ENCODE measurements at places on chromosomes 6 and 20. TPM values are rescaled to one million over a fixed set of nuclear protein-coding genes. Genes with fewer than 3 reads are reported as not detected.
A peak's percentile ranks its signal among the peaks of the same experiment; 100 is the strongest.

Gene CST5
- total RNA-seq = not detected

Gene DEFB116
- total RNA-seq = not detected

Gene SLC2A10
- total RNA-seq = 20.6 TPM

Gene TMEM170B
- total RNA-seq = 8.5 TPM

Gene HUS1B
- total RNA-seq = not detected

Gene FNDC1
- total RNA-seq = 0.28 TPM

Gene OXT
- total RNA-seq = not detected

Gene GDAP1L1
- not detected for total RNA-seq

Gene DDX43
- total RNA-seq = 10.7 TPM

Gene GGTLC1
- total RNA-seq = not detected

Gene GTSF1L
- not detected for total RNA-seq

Gene ZSCAN12
- 4.4 TPM for total RNA-seq

DNA sequence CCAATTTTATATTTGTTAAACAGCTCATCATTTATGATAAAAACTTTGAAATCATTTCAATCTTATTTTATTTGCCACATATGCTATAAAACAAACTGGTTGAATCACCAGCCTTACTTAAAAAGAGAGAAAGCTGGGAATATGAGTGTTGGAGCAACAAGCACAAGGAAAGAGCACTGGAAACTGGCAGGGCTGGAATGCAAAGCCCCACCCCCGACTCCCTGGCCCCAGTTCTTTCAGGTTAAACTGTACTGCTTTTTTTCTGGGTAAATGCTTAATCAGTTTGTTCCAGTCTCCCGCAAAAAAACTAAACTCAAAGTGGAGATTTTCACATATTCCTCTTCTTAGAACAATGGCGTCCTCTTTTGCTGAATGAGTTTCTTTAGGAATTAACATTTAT lies 433.8 kb upstream of the NOX3 start:
- DNase-seq = no peak

DNA sequence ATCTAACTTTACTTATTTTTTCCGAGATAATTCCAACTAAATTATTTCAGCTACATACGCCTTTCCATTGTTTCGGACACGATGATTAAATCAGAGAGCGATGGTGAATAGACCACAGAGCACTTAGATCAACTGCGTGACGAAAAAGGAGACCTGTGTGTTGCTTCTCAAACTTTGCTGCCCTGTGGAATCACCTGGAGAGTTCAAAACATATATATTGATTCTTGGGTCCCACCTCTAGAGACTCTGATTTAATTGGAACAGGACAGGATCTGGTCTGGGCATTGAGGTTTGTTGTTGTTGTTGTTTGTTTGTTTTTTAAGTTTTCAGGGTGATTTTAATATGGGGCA lies 401 bp upstream of the TNFRSF21 start:
- no peak for DNase-seq

DNA sequence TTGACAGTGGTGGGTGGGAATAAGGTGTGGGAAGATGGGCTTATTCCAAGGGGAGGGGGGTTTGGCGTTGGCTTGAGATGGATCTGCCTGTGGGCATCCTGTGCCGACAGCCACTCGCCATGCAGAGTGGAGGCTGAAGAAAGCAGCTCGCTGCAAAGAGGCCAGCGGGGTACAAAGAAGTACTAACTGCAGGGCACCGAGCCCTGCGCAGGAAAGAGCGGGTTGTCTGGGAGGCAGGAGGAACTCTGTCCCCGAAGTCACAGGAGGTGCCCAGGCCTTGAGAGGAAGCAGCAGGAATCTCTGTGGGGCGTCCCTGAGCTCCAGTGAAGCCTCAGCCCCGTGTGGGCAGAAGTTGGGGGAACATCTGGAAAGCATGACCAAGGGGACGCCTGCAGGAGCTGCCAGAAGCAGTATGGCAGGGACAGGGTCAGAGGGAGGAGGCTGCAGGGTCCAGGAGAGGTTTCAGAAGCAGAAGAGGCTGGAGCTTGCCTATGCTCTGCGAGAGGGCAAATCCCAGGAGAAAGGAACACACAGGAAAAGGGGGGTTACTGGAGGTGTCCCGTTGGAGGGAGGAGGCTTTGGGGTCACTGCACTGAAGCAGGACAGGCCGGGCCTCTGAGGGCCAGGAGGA lies 77.2 kb downstream of the THBS2 start:
- DNase-seq = no peak

DNA sequence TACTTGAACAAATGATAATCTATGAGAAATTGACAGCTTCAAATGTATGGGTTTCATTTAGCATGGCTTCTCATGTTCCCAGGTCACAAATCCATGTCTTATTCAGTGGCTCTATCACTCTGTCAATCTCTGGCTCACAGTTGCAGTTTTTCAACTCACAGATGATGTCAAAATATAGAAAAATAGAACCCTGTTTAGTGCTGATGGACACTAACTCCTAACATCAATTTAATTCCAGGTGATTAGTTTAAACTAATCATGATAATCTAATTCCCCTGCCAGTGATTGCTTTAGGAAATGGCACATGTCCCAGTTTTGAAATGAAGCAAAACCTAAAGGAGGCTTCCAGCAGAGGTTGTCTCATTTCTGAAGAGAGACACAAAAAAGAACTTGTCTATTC lies 13.0 kb downstream of the KHDC1 start:
- DNase-seq = no peak

DNA sequence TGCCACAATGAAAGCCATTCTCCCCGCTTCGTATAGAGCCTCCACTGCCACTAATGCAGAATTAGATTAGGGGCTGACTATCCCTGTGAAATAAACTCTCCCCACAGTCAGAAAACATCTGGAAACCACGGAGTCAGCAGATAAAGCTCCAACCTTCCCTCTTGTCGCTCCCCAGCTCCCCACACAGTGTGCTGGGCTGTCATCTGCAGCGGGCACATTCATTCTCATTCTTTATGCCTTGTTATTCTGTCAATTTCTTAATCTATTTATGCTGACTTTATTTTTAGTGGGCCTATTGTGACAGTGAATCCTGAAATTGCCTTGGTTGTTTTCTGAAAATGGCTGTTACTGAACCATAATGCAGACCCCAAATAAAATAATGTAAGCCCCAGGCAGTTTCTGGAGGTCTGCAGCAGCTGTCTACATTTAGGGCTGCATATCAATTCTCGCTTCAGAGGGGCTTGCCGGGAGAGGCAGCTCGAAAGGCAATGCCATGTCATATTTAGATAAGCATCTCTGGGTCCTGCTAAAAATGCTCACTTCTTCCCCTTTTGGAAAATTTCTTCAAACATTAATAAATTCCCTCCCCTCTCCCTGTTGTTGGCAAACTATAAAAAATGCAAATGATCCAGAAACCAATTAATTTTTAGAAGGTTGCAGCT lies 71.6 kb downstream of the TMEM242 start:
- DNase-seq = no peak

DNA sequence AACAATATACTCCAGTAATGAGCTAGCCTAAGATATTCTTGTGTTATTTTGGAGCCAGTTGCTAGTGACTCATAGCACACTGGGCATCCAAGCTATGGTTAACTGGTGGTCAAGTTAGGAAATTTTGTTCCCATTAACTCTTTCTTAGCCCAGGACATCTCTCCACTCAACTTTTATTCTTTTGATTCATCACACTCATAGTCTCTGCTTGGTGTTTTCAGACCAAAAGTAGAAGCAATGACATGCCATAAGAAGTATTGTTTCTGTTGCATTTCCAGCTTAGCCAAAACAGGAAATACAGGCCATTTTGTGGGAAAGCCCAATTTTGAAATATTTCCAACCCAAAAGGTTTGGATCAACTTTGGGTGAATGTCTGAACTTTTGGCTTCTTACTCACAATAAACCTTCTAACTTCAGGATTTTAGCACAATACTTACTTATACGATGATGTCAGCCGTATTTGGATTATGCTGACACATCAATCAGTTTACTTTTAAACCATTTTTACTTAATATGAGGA lies 31.6 kb upstream of the CCN2 start:
- no peak for DNase-seq

- DNase-seq = no peak
These were observed 514.5 kb upstream of the GJE1 start for GRCh38 chr6:141618180-141618581.

- DNase-seq = no peak
These were observed 391.2 kb downstream of the ADGRB3 start for GRCh38 chr6:69026243-69026642.

DNA sequence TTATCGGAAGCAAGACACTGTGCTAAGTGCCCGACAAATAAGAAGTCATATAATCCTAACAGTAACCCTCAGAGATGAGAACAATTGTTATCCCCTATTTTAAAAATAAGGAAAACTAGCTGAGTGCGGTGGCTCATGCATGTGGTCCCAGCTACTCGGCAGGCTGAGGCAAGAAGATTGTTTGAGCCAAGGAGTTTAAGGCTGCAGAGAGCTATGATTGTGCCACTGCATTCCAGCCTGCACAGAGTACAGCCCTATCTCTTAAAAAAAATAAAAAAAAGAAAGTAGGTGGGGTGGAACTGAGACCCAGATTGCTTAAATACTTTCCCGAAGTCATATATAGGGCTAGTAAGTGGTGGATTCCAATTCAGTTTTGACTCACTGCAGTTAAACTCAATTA lies 84.7 kb downstream of the UST start:
- no peak for DNase-seq

- no peak for DNase-seq
These were observed 359.6 kb upstream of the KCNQ5 start for GRCh38 chr6:72262254-72262653.

DNA sequence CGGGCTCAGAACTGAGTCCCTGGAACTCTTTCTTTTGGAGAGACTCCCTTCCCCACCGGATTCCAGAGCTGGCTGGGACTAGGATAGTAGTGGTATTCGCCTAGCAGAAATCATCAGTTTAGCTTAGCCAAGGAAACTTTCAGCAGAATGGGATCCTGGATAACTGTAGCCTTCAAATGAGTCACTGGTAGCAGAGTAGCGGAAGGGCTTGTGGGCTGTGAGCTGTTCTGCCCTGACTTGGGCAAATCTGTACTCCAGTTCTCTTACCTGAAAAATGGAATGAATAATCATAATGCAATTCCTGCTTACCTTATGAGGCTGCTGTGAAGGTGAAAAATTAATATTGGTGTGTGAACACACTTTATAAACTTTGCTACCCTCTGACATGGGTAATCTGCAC lies 244.3 kb upstream of the CHD6 start:
- DNase-seq = no peak

DNA sequence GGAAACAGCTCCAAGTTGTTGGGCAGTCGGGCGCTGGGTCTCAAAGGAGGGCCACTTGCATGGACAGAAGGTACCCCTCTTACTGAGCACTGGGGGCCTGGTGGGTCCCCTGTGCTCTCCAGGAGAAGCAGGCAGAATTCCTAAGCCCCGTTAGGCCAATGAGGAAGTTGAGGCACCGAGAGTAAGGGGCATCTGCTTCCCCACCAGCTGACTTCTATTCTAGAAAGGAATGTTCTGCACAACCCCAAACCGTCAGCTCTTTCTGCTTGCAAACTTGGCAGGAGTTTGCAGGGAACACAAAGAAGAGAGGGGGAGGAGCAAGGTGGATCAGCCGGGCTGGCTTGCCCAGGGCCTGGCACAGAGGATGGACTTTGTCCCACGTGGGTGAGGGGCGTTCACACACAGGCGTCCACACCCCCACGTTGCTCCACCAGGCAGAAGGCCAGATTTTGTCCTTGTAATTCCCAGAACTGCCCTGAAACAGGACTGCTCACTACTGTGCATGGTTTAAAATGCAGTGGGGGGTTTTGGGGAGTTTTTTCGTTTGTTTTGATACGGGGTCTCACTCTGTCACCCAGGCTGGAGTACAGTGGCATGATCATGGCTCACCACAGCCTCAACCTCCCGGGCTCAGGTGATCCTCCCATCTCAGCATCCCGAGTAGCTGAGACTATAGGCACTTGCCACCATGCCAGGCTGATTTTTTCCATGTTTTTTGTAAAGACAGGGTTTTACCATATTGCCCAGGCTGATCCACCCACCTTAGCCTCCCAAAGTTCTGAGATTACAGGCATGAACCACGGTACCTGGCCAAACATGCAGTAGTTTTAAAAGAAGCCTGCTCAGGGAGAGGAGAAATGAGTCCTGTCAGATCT lies 93.3 kb downstream of the SNX5 start:
- DNase-seq = peak; percentile 43

- DNase-seq = no peak
These were observed 188.2 kb upstream of the QKI start for GRCh38 chr6:163226181-163226835.

DNA sequence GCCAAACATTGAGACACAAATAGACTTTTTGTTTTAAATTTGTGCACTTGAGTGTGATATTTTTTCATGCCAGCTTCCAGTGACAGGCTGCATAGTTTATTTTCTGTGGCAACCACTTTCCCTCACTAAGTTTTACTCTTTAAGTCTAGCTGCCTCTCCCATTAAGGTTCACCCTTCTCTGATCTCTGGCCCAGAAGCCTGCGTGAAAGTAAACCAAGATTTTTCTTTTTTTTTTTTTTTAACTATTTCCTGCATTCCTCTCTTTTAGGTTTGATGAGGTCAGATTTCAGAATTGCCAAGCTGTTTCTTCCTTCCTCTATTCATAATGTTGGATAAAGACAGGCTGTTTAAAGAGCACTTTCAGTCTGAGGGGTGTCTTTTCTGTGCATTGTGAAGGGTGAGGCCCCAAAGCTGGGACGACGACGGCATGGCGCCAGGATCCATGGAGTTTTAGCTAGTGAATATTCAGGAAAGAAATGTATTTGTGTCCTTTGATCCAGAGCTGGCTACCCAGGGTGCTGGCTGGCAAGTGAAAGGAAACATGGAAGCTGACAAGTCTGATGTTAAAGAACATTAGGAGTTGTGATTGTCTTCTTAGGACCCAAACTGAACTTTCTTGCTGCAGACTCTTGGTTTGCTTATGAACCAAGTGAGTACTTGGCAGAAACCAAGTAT lies 50.7 kb downstream of the DOK5 start:
- no peak for DNase-seq

- no peak for DNase-seq
These were observed 63.5 kb downstream of the STMND1 start for GRCh38 chr6:17165383-17165782.

GRCh38 chr20:275791-276190 lies 14.8 kb downstream of the C20orf96 start:
- no peak for DNase-seq

- DNase-seq = no peak
These were observed 76.0 kb upstream of the ADTRP start for GRCh38 chr6:11854408-11855165.

- DNase-seq = no peak
These were observed 36.9 kb downstream of the ARID1B start for GRCh38 chr6:156814036-156814581.

- peak; percentile 38 for DNase-seq
These were observed 29.6 kb downstream of the RAMACL start for GRCh38 chr6:166556863-166557322.
